ENCODE measurements at places on chromosomes 7 and 10.

DNA sequence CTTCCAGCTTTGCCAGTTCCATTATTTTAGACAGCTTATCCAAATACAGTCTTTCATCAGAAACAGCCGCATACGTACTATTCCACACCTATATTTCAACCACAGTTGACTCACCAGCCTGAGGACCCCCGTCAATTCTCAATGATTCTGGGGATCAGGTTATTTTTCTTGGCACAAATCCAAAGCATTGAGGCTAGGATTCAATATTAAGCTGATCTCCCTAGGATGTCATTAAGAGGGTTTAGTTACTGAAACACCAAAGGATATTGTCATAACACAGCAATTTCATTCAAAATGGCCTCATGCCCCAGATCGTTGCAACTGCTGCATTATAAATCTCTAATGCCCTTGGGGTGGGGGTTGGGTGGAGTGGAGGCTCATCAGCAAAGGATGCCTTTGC, 214.6 kb downstream of the PTEN start:
- DNase-seq = no peak

DNA sequence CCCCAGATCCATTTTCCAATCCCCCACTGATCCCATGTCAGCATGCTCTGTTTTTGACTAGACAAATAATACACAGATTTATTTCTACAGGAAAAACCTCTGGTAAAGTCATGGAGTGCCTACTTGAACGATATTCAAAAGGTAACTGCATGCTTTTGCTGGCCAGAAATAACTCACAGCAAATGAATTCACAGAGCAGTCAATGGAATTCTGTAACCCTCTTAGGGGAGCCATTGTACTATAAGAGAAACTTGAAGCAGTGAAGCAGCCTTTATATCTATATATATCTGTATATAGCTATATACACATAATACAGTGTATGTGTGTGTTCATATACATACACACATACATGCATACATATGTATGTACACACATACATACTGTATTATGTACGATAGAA, 29.0 kb upstream of the MEOX2 start:
- DNase-seq = no peak

GRCh38 chr7:72283309-72283708, 128.8 kb downstream of the CALN1 start:
- DNase-seq = no peak

GRCh38 chr10:99234791-99235657, 628 bp downstream of the HPSE2 start:
- no peak for DNase-seq

- DNase-seq = no peak
Measured at GRCh38 chr7:95527033-95527775, 41.5 kb downstream of the ASB4 start.

Data from brain pericyte (primary cell).